ENCODE measurements at places on chromosomes 12 and 14.

GRCh38 chr12:54363618-54364017, 668 bp downstream of the GPR84 start:
- no peak for DNase-seq

- peak; percentile 7 for DNase-seq
These were observed 2.8 kb upstream of the PYROXD1 start for GRCh38 chr12:21434699-21435098.

DNA sequence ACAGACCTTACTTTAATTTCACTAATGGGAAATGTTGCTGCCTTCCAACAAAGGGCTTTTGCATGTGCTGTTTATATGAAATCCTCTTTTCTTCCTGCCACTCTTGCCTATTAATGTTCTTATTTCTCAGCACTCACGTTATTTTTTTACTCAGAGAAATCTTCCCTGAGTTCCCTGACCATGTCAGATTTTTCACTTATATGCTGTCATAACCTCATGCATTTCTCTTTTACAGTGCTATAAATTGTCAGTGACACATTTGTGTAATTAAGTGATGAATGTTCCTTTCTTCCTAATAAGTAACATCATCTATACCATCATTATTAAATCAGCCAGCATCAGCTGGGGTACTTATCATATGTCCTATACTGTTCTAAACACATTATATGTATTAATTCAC, 444.1 kb downstream of the DIO2 start:
- DNase-seq = no peak

- DNase-seq = no peak
These were observed 22.2 kb downstream of the DAD1 start for GRCh38 chr14:22566845-22567244.

- DNase-seq = no peak
These were observed 45.4 kb downstream of the PSMA6 start for GRCh38 chr14:35337269-35338255.

Measured in RKO (cell line).